ENCODE measurements at places on chromosomes 4 and X.

GRCh38 chr4:70586841-70587240, 5.2 kb upstream of the AMBN start:
- DNase-seq: no peak

DNA sequence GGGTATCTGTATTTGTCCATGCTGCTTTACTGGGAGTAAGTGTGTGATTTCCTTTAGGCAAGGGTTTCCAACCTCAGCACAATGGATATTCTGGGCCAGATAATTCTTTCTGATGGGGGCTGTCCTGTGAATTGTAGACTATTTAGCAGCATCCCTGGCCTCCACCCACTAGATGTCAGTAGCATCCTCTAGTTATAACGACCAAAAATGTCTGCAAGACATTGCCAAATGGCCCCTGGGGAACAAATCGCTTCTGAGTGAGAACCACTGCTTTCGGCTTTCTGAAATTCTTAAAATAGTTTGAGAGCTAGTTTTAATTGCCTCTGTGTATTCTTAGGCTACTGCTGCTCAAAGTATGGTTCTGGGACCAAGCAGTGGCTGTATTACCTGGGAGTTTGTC, 81.2 kb upstream of the GPM6B start:
- DNase-seq: peak; percentile 55

DNA sequence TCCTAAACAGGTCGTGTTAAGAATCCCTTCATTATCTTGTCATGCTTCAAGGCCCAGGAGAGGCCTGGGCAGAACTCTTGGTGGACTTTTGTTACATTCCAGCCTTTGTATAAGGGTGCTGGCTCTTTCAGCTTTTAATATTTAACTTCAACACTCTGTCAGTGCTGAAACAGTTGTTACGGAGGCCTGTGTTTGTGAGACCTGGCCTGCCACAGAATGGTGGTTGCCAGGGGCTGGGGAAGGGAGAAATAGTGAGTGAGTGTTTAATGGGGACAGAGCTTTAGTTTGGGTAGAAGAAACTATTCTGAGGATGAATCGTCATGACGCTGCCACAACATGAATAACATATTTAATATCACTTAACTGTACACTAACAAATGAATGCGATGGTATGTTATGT, 1027.6 kb upstream of the PRKX start:
- no peak for DNase-seq

GRCh38 chrX:17592117-17592516, 145.2 kb upstream of the SCML1 start:
- peak; percentile 46 for DNase-seq

GRCh38 chr4:179325181-179325580, 1882.9 kb upstream of the AGA start:
- DNase-seq: no peak

DNA sequence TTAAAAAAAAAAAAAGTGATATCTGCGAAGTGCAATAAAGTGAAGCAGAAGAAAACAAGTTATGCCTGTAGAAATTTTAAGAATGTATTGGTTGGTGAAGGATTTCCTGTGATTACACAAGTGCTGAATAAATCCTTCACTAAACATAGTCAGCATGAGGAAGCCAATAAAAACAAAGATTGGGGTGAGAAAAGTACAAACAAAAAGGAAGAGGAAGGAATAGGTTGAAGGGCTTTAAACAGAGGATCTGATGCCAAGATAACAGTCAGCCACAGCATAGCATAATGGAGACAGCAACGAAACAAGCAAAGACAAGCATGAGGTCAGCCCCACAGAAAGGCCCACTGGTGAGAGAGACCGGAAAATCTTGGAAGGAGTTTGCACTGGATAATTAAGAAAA, 372.2 kb downstream of the ADAM29 start:
- peak; percentile 45 for DNase-seq

DNA sequence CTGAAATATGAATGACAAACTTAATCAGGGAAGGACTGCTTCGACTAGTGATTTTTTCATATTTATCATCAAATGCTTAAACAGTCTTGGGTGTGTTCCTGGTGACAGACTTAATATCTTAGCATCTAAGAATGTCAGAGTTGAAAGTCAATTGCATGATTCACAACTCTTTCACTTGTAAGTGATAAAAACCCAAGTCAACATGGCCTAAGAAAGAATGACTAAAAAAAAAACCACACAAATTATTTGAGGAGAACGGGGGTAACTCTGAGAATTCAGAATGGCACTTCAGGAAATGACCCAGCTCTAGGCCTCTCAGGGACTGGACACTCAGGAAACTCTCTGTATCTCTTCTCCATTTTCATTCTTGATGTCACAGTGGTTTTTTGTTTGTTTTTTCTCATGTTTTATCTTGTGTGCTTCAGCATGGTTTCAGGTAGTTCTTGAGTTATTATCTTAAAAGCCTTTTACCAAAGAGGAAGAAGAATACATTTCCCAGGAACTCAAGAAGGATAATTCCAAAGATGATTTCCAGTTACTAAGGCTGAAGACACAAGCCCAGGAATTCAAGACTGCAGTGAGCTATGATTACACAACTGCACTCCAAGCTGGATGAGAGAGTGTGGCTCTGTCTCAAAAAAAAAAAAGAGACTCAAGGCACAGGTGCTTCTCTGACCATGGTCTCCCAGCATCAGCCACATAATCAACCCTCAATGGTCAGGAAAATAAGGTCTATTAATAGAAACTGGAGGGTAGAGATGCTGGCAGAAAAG, 1697.8 kb upstream of the IGFBP7 start:
- DNase-seq: peak; percentile 32

GRCh38 chr4:21596521-21596920, 352.1 kb downstream of the KCNIP4 start:
- DNase-seq: no peak

- DNase-seq: peak; percentile 58
Measured at GRCh38 chrX:123878252-123878721, 18.4 kb downstream of the XIAP start.

DNA sequence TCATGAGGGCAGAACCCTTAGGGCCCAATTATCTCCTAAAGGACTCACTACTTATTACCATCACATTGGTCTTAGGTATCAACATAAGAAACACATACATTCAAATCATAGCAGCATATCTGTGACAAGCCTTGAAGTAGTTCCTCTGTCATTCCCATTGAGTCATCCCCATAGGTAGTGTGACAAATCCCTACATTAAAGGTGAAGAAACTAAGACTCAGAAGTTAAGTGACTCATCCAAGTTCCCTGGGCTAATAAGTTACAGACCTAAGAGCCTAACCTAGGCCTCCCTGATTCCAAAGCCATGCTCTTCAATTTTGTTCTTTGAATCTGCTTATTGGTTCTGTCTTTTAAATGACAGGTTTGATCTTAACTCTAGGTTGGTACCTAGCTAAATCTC, 58.2 kb downstream of the CD38 start:
- DNase-seq: no peak

- peak; percentile 91 for DNase-seq
Measured at GRCh38 chr4:147361726-147362125, 119.2 kb upstream of the EDNRA start.

- DNase-seq: no peak
Measured at GRCh38 chr4:87497578-87497977, 31.6 kb downstream of the SPARCL1 start.

DNA sequence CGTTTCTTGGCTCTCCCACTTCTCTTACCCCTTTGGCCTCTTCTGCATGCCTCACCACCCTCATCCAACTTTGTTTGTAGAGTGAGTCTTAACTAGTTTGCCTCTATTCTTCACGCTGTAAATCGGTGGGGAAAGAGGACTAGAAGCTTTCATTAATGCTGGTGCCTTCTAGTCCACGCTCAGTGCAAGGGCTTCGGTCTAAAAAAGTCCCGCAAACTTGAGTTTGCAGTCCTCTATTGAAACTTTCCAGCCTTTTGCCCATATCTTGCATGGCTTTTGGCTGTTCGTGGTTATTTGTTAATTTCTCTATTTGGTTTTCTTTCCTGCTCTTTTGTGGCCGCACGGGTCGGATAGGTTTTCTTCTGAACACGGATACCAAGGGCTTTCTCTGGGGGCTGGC, 868 bp downstream of the DACH2 start:
- DNase-seq: no peak

GRCh38 chrX:124033821-124034220, 72.3 kb downstream of the STAG2 start:
- DNase-seq: peak; percentile 68

DNA sequence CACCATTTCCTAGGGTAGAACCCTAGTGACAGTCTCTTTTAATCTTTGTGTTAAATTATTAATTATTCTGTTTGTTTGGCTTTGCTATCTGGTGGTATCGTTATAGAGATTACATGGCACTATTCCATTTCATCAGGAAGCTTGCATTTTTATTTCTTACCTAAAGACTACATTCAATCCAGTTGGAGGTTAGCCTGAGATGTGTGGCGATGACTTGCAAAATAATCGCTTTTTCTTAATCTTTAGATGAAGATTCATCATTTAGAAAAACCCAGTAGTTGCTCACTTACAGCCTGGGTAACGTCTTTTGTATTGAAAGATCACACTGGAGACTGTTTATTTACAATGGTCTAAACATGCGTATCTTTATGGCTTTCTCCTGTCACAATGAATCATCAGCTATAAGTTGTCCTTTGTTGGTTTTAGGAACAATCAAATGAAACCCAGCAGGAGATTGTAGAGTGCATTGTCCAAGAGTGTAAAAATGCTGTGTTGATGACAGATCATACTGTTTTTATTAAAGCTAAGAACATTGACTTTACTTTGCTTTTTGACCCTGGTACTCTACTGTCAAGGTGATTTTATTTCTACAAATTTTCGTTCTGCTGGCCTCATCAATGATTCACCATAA, 281.7 kb upstream of the PITX2 start:
- peak; percentile 76 for DNase-seq

DNA sequence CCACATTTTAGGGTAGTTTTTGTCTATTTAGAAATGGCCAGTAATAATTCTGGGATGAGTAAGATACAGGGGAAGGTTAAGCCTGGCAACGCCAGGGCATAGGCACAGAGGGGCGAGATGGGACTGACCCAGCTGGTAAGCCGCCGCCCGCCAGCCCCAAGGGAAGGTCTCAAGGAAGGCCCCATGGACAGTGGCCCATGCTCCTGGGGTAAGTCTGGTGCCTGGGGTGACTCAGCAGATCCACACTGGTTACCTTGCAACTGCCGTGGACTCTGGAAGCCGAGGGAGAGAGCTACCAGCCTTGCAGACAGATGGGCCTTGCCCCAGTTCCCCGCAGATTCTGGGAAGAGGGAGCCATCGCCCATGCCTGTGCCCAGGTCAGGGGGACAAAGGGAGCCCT, 179.4 kb downstream of the AFAP1 start:
- DNase-seq: no peak

DNA sequence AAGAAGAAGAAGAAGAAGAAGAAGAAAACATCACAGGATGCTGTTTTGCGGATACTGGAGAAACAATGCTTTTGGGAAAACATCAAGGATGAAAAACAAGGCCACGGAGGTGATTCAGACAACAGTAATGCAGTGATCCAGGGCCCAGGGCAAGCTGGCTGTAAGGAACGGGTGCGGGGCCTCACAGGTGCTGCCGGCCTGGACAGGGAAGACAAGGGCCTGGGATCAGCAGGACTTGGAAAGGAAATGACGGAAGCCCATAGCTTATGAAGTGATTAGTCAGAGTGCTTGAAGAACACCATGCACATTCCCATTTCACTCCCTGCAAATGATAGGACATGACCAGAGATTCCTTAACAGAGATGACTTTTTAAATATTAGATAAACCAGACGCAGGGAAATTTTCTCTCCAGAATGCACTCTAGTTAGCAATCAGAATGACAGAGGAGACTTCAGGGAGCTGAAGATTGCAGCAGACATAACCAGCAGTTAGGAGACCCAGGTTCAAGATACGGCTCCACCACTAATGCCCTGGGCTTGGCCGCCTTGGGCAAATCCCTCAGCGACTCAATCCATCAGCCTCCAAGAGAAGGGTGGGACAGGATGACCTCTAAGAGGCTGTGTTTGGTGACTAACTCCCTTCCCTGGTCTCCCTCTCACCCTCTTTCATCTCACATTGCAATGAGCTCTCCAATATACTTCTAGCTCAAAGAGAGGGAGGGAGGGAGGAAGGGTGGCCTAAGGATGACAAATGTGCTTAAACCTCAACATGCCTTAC, 54.1 kb downstream of the APBB2 start:
- DNase-seq: peak; percentile 87

DNA sequence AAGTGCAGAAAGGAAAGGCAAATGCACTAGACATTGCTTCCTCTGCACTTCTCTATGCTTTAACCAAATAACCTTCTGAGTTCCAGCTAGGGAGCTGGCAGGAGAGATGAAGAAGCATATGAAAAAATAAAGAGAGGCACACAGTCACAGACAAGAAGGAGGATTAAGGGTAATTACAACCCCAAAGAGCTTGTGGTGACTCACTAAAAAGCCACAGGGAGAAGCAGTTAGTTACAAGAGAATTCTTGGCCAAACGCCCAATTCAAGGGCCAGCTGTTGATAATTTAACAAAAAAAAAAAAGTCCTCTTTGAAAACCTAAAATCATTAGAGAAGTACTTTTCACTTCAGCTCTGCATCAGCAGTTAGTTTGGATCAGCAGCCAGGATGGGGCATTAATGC, 478.0 kb downstream of the KCNIP4 start:
- DNase-seq: peak; percentile 59

DNA sequence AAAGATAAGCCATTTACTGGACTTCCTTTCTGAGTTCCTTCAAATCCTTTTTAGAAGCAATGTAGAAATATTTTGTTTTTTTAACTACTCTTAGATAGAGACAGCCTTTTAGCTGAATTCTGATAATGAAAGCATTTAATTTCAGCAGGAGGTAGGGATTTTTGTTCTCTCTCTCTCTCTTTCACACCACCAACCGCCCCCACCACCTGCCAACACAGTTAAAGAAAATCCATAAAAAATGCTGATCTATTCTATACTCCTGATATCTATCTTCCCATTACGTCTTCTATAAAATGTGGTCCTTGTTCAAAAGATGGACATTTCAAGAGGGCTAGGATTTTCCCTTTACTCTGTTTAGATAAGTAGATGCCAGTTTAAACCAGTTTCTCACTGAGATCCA, 104.5 kb downstream of the DCLK2 start:
- no peak for DNase-seq

DNA sequence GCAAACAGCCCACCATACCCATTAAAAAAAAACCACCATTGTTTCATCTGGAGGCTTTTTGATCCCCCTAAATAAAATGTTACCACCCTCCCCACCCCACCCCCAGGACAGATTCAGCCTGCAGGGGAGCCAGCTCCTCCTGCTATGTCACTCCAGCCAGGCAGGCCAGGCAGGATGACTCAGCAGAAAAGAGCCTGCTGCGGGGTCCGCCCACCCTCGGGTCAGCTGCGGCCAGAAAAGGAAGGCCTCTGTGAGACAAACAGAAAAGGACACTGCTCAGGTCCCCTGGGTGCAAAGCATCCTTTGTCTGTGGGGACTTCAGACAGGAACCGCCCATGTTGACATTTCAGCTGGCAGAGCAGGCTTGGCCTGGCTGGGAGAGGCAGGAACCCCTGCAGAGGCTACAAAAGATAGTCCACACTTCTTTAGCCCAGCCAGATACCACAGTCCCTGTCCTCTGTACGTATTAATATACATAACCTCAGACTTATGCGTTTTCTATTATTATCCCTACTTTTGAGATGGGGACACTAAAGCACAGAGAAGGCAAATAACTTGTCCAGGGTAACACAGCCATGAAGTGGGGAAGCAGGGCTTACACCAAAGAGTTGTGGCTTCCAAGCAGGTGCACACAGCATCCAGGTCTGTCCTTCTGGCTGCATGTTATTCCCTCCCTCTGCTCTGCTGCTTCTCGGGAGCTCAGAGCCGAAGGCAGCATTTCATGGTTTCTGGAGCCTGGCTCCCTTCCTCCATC, 147.7 kb downstream of the CPEB2 start:
- peak; percentile 78 for DNase-seq

All from fibroblast of skin of right quadriceps (primary cell).